ENCODE measurements at places on chromosomes 7 and 10.

DNA sequence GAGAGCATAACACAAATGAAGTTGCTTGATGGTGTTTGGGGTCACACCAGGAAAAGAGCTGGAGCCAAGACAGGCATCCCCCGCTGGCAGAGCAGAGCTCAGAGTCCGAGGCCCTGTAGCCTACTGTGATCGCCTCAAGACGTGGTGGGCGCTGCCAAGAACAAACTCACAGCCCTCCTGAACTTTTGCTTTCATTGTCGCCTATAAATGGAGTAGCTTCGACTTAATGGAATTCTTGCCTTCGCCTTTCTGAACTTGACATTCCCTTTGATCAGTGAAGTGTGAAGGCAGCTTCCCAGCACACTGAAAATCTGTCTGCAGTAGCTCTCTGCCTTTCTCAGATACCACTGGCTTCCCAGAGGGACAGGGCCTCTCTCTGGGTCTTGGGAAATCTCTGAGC lies 21.3 kb downstream of the CPXM2 start:
- no peak for DNase-seq

- no peak for DNase-seq
Observed at GRCh38 chr10:103506061-103506460, 12.6 kb downstream of the NEURL1 start.

DNA sequence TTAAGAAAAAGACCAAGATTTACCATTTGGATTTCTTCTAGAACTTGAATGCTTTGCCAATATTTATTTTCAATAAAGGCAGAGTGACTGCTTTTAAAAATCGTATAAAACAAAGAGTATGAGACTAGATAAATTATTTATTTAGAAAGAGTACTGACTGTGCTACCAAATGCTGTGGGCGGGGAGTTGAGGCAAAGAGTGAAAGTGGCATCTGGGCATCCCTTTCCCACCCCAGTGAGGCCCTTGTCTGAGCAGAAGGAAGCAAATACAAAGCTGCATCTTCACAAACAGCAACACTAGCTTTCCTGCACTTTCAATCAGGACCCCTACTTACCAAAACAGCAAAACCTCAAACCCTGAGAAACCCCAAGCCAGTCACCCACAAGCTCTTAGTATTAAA lies 34.9 kb downstream of the ITGB1 start:
- DNase-seq, result no peak

GRCh38 chr7:21113609-21114415 lies 314.1 kb upstream of the SP4 start:
- no peak for DNase-seq

DNA sequence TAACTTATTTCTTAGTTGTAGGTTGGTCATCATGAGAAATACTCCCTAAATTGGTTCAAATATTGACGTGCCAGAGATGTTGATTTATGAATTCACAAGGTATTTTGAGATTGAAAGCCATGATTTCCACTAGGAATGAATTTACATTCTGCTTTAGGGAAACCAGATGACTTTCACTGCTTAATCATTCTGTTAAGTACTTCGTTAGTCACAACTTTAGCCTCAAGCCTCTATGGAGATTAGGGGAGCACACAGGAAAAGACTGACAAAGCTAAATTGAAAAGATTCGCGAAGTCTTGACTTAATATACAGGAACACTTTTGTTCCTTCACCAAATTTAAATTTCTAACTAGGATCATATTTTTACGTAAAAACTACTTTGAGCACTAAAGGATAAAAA lies 250.4 kb upstream of the CACNA2D1 start:
- no peak for DNase-seq

GRCh38 chr10:71088054-71088453 lies 124.3 kb upstream of the UNC5B start:
- DNase-seq, result no peak

DNA sequence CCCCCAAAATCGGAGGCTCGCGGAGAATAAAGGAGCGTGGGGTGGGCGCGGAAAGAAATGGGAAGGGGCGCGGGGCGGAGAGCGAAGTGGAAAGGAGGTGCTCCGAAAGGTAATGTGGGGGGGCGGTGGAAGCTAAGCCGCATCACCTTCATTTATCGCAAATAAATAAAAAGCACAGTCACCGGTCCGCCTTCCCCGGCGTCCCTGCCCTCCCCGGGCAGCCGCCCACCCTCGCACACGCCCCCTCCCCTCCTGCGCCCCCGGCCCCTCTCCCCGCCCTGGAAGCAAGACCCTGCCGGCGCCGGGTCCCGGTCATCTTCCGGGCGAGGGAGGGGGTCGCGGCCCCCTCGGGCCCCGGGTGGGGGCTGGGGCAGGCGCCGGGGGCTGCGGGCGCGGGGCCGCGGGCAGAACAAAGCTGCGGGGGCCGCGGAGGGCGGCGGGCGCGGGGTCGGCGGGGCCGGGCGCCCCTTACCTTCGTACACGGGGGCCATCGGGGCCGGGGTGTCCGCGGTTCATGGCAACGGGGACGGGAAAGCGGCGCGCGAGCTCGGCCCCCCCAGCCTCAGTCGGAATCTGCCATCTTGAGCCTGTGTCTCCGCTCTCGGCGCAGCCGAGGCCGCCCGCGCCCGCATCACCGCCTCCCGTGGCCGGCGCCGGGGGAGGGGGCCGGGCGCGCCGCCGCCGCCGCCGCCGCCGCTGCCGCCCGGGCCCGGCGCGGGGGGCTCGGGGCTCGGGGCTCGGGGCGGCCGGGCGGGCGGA lies 486 bp downstream of the HIPK2 start:
- no peak for DNase-seq

- DNase-seq, result no peak
Observed at GRCh38 chr7:132511387-132511786, 64.9 kb downstream of the PLXNA4 start.

GRCh38 chr10:59322131-59322530 lies 40.2 kb downstream of the FAM13C start:
- DNase-seq, result no peak

DNA sequence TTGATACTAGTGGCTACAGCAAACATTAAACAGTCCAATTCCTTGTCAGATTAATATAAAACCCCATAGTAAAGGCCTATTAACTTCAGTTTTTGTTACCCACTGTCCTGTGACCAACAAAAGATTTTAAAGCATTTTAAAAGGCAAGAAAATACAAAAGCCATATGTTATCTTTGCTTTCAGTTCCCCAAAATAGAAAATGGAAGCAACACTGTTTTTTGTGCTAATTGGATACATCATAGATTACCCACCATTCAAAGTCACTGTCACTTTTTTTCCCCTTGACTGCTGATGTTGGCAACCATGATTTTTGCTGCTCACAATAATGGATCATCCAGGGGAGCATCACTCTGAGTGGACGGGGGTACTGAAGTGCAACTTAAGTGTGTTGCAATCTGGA lies 52.4 kb upstream of the TMEM140 start:
- DNase-seq, result no peak

DNA sequence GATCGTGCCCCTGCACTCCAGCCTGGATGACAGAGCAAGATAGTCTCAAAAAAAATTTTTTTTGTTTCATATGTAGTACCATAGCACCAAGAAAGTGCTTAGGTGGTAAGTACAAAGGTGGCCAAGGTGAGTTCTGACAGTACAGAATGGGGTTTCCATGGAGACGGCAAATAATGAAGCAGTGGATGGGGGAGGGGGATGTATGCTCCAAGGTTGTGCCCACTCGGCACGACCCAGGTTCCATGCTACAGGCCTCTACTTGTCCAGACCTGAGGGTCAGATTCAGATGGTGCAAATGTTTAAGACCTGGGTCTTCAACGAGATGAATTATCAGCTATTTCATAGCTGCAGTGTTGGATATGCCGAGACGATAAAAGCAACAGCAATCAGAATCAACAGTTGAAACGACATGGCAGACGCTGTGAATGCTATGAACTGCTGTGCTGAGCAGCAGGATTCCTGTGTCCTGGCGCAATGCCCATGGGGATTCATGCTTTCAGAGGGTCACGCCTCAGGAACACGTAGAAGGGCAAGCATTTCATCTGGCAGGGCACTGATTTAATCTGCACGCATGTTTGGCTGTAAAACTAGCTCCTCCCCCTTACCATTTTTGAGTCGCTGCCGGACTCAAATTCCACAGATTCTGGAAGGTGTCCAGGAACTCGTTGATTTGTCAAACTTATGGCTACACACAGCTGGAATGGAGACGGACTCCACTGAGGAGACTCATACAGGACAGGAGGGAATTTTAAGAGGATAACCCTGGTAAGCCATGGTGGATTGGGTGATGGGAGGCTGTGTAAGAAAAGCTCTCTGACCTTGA lies 256.5 kb downstream of the FRMD4A start:
- DNase-seq, result no peak

- no peak for DNase-seq
Observed at GRCh38 chr7:33868166-33868565, 37.2 kb upstream of the BMPER start.

- no peak for DNase-seq
Observed at GRCh38 chr10:80730522-80730921, 192.8 kb downstream of the SH2D4B start.

- no peak for DNase-seq
Observed at GRCh38 chr10:15841696-15842095, 18.6 kb downstream of the MINDY3 start.

- DNase-seq, result no peak
Observed at GRCh38 chr10:90407131-90407530, 450.7 kb downstream of the HTR7 start.

DNA sequence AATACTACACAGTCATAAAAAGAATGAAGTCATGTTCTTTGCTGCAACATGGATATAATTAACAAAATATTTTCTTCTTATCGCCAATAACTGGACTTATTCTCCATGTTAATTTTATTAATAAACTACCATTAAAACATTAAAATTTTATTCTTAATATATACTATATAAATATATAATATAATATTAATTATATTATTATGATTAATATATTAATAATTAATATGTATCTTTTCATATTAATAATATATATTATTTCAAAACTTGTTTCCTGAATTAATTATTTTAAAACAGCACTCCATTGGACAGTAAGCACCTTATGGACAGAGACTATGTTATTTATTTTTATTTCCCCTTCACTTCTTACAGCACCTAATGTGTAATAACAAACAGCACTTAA lies 182.8 kb downstream of the ARL4A start:
- no peak for DNase-seq

GRCh38 chr10:64430690-64431323 lies 909.6 kb downstream of the REEP3 start:
- peak; percentile 66 for DNase-seq

DNA sequence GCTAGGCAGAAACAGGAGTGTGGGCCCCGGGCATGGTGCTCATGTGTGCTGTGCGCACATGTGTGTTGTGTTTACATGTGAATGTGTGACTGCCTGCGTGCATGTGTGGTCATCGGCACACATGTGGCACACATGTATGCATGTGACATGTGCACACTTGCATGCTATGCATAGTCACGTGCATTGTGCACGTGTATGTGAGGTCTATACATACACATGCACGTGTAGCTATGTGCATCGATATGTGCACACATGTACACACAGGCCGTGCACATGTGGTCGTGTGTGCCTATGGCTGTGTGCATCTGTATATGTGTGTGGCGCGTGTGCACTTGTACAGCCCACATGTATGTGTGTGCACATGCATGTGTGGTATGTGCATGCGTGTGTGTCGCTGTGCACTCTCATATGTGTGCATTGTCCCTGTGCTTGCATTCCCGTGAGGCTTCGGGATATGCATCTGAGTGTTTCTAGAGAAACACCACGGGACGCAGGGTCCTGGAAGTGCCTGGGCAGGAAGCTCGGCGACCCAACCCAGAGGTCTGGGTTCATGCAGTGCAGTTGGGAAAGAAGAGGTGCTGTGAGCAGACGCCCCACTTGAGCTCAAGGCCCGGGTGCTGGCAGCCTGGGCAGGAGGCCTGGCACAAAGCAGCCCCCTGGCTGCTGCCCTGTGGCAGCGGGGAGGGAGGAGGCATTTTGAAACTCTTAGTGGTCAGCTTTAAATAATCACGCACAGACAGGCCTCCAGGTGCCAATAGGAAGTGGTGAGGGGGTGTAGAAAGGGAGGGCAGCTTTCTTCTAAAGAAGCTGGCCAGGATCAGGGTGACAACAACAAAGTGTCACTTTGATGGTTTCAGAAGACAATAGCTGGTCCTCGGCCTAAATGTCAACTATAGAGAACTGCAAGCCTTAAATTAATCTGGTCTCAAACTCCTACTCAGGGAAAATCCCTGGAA lies 410.0 kb upstream of the MGMT start:
- no peak for DNase-seq

DNA sequence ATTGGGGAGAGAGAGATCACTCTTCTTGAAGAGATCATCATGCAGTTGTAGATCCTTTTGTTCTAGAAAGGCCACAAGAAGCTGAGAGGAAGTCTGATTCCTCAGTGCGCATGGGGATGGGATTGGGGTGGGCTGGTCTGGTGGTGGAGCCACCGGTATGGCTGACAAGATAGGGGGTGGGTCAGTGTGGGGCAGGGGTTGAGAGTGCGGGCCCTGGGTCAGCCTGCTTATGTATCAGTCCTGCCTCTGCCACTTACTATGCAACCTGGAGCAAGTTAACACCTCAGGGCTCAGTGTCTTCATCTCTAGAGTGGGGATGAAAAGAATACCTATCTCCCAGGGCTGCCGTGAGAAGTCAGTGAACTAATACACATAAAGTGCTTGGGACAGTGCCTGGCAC lies 8.0 kb downstream of the SMARCD3 start:
- DNase-seq, result no peak

- no peak for DNase-seq
Observed at GRCh38 chr7:99002827-99003212, 124.5 kb downstream of the TRRAP start.

- DNase-seq, result no peak
Observed at GRCh38 chr7:78165854-78166253, 367.3 kb downstream of the PHTF2 start.

- no peak for DNase-seq
Observed at GRCh38 chr7:41924796-41925195, 221.9 kb upstream of the INHBA start.

DNA sequence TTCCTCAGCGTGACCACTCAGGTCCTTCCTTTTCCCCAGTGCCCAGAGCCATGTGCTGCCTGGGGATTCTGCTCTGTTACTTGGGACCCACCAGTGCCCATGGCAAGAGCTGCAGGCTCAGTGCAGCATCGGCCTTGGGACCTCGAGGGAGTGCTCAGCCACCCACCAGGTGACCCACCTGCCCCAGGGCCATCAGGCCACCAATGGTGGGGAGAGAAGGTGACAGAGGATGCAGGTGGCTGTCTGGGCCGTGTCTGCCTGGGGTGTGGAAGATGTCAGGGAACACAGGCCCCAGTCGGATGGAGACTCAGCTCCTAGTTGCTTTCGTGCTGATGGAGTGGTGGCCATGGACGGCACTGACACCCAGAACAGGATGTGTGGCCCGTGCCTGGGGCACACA lies 104.7 kb upstream of the FAM20C start:
- DNase-seq, result no peak

DNA sequence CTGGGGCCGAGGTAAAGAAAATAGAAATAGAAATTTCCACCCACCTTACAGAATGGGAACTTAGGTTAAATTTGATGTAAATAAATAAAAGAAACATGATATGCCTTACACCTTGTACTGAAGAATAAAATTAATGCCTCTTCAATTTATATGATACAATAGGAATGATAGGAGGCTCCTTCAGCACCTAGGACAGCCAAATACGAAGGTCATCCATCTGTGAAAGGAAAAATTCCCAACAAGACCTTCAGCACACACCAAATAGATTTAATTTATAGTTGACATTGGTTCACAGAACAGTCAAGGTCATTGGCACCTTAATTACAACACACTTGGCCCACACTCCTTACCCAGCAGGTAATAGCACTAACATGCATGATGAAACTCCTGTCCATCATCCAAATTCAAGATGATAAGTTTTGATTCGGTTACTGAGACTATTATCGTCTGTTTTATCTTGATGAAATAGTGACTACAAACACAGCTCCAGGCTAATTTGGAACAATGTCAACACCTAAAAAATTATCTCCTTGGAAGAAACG lies 250.9 kb downstream of the SNX13 start:
- no peak for DNase-seq

GRCh38 chr7:151400626-151401315 lies 9.1 kb downstream of the WDR86 start:
- DNase-seq, result no peak
